Bronchial epithelial cell (primary cell): ENCODE measurements at places on chromosomes 16 and 17.

GRCh38 chr17:65346166-65346565 is 209.0 kb downstream of the RGS9 start:
- DNase-seq = no peak

DNA sequence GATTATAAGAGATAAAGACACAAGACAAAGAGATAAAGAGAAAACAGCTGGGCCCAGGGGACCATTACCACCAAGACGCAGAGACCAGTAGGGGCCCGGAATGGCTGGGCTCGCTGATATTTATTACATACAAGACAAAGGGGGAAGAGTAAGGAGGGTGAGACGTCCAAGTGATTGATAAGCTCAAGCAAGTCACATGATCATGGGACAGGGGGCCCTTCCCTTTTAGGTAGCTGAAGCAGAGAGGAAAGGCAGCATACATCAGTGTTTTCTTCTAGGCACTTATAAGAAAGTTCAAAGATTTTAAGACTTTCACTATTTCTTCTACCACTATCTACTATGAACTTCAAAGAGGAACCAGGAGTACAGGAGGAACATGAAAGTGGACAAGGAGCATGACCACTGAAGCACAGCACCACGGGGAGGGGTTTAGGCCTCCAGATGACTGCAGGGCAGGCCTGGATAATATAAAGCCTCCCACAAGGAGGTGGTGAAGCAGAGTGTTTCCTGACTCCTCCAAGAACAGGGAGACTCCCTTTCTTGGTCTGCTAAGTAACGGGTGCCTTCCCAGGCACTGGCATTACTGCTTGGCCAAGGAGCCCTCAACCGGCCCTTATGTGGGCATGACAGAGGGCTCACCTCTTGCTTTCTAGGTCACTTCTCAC is 63.9 kb upstream of the ARL4D start:
- no peak for DNase-seq

GRCh38 chr17:78783711-78784324 is 1.7 kb upstream of the CYTH1 start:
- DNase-seq = no peak

- no peak for DNase-seq
Observed at GRCh38 chr16:11196286-11196828, 59.6 kb downstream of the SOCS1 start.

GRCh38 chr16:79998143-79998542 is 397.6 kb upstream of the MAF start:
- DNase-seq = no peak

GRCh38 chr16:85415196-85416090 is 197.7 kb upstream of the GSE1 start:
- no peak for DNase-seq

- no peak for DNase-seq
Observed at GRCh38 chr17:47641202-47641601, 8.5 kb upstream of the KPNB1 start.

- no peak for DNase-seq
Observed at GRCh38 chr17:57443781-57444180, 187.5 kb downstream of the MSI2 start.

GRCh38 chr17:39195568-39196160 is 1.8 kb downstream of the CACNB1 start:
- DNase-seq = peak; percentile 46

DNA sequence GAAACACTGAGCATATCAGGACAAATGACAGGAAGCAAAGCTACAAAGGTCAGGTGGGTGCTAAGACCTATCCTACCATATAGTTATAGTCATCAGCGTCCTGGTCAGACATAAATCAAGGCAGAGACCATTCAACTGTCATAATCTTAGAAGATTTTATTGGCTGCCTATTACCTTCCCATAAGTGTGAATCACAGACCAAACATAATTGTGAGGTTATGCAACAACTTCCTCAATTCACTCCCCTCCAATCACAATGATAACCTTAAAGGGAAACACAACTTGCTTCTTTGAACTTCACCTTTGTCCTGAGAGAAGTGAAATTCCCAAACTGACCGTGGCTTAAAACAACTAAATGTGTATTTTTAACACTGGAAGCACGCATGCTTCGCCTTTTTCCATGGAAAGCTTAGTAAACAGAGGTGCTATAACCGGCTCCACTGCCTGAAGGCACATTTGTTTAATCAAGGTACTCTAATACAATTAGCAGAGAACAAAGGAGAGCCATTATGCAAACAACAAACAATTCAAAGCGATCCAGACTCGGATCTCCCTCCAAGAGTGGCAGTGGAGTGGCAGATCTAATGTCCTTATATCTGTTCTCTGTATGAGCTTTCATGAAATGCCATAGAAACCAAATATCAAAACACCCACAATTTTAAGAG is 84.9 kb downstream of the TMEM114 start:
- DNase-seq = peak; percentile 38

- no peak for DNase-seq
Observed at GRCh38 chr16:19997734-19998133, 76.0 kb downstream of the GPR139 start.

DNA sequence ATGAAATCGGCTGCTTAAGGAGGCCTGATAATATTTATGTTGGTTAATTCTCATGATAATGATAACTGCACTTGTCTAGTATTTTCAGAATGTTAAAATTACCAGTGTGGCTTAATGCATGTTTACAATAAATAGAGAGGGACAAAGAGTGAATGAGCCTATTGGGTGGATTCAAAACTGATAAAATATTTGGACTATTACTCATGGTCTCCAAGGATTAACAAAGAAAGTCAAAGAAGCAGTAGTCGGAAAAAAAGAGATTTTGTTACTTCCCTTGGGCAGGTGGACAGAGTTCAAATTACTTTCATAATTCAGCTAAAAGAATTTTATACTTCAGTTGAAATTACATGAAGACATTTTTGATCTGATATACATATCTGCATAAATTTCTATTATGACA is 258.2 kb upstream of the PMFBP1 start:
- no peak for DNase-seq

- no peak for DNase-seq
Observed at GRCh38 chr17:16928406-16929034, 43.4 kb downstream of the TNFRSF13B start.

GRCh38 chr16:81586417-81586816 is 141.8 kb downstream of the CMIP start:
- DNase-seq = no peak

DNA sequence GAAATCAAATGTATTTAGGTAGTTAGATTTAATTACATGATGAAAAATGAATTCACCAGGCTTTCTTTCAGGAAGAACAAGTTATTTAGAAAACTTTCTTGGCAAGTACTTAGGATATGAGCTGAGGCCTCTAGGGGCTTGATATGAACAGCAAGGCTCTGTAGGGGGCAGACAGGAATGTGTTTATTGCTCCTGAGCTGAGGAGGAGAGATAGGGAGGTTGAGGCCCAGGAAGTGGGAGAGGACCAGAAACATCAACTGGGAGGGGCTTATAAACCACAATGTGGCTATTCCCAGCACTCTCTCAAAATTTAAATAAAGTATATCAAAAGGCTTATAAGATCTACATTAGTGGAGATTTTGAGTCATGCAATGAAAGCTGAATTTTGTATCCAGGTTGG is 154.0 kb upstream of the MAF start:
- no peak for DNase-seq

GRCh38 chr16:82544378-82545160 is 82.2 kb upstream of the CDH13 start:
- no peak for DNase-seq

GRCh38 chr17:50114849-50115357 is 15.1 kb downstream of the SAMD14 start:
- DNase-seq = peak; percentile 69

DNA sequence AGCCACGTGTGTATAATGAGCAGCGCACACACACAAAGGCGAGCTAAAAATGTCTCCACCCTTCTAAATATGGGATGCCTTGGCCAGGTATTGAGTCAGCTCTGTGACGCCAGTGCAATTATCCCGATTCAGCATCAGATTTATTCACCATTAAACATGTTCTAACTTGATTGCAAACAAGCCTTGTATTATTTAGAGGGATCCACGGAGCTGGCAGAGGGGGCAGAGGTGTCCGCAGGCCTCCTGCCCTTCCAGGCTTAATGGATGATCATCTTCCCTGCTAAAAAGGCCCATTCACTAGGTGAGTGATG is 591.7 kb downstream of the MAF start:
- DNase-seq = peak; percentile 94

GRCh38 chr17:83181991-83182619 is 102.7 kb downstream of the METRNL start:
- no peak for DNase-seq

GRCh38 chr16:6698548-6698947 is 634.1 kb upstream of the RBFOX1 start:
- no peak for DNase-seq

- DNase-seq = peak; percentile 52
Observed at GRCh38 chr17:80008383-80008840, 27.3 kb downstream of the TBC1D16 start.

DNA sequence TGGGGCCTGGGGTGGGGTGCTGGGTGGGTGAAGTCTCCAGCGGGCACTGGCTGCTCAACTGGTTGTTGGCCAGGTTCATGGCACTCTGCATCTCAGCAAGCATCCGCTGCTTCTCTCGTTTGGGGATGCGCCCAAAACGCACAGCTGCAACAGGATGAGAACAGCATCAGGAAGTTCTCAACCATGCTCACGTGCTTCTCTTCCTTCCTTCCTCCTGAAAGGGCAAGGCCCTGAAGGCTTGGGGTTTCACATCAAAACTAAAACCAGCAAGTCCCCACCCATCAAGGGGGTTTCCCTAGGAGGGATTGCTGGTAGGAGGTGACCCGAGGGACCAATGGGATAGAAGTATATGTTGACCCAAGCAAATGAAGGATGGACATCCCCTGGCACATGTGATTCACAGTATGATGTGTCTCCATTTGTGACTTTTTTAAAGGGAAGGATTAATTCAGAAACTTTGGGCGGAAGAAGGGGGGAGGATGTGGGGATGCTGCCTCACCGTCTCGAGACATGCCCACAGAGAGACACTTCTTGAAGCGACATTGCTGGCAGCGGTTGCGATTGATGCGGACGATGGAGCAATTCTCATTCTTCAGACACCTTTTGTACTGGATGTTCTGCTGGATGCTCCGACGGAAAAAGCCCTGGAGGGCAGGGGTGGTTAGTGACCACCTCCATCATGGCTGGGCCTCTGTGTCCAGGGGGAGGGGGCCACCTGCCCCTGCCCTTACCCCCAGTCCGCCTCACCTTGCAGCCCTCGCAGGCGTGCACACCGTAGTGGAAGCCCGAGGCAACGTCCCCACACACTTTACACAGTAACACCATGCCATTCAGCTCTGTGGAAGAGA is 4.2 kb downstream of the NR1D1 start:
- no peak for DNase-seq

DNA sequence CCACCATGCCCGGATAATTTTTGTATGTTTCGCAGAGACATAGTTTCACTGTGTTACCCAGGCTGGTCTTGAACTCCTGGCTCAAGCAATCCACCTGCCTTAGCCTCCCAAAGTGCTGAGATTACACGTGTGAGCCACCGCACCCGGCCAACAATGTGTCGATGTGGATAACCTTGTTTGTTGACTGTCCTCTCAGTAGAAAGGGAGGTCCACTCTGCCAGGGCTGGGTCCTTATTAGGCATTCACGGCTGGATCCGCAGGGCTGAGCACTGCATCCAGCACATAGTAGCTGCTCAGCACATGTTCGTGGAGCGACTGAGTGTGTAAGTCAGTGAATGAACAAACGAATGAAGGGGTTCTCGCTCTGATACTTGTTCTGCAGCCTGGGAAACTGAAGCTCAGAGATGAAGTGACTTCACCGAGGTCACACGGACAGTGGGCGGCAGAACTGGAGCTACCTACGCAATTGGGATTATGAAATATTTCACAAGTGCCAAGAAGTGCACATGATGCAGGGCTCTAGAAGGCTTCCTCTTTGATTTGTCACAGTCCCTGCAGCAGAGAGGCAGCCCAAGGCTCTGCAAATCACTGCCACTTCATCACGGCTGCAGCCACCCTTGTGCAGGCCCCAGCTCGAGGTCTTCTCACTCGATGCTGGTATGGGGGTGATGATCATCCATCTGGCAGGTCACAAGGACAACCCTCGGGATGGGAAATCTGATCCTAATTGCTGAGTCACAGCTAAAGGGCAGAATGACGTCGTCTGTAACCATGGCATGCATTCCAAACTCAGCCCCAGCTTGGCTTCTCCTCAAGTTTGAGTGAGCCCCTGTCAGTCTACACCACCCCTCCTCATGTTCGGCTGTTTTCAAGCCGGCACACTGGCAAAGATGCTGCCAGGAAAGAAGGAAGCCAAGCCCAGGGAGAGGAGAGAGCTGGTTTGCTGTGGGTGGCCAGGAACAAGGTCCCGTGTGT is 28.0 kb upstream of the SNN start:
- DNase-seq = peak; percentile 97

- no peak for DNase-seq
Observed at GRCh38 chr16:31010585-31011325, at the start of gene STX1B. Gene STX1B, minus strand, starts transcription at chr16:31010638. Its CDS starts 242 bp downstream, at chr16:31010396.

- peak; percentile 36 for DNase-seq
Observed at GRCh38 chr17:65914784-65915342, 277.1 kb downstream of the CEP112 start.

DNA sequence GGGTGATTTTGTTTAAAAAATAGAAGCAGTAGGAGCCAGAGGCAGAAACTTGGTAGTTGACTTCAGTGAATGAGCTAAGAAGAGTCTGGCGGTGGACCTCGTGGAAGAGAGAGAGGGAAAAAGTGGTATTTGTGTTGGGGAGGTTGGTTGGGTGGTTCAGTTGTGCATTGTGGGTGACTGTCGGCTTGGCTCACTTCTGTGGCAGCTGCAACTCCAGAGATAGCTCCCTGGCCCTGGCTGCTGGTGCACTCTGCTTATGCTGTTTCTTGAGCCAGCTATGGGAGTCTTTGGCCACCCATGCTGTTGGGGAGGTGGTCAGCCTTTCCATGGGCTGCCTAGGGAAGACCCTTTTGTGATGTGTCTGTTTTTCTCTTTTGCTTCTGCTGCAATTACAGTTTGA is 50.4 kb upstream of the CRISPLD2 start:
- DNase-seq = no peak

- peak; percentile 4 for DNase-seq
Observed at GRCh38 chr17:64661976-64662773, at the start of gene SMURF2. Gene SMURF2, minus strand, starts transcription at chr17:64662307. Its CDS starts 427 bp downstream, at chr17:64661880.

GRCh38 chr17:5511401-5512225 is 25.2 kb downstream of the MIS12 start:
- no peak for DNase-seq

DNA sequence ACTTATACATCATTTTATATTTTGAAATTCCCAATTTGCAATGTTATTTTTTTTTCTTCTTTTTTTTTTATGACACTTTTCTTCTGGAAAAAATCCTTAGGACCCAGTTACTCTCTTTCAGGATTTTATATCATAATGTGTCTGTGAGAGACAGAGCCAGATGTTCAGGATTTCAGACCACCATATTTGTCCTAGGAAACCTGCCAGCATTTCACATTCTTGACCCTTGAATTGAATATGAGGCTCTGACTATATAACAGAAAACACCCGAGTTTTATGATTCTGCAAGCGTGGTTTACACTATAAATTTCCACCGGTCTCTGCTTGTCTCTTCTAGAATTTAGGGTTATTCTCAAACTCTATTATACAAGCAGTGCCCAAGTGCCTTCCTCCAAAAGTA is 621.0 kb downstream of the WWOX start:
- DNase-seq = no peak

GRCh38 chr17:63816669-63817068 is 10.6 kb upstream of the PSMC5 start:
- no peak for DNase-seq

GRCh38 chr16:67649494-67649931 is 4.6 kb downstream of the CARMIL2 start:
- no peak for DNase-seq

- no peak for DNase-seq
Observed at GRCh38 chr17:9343516-9343915, 232.1 kb downstream of the STX8 start.
